ENCODE measurements at places on chromosomes 7 and 10.

- DNase-seq, result no peak
Measured at GRCh38 chr7:90692396-90692795, 96.3 kb downstream of the CDK14 start.

DNA sequence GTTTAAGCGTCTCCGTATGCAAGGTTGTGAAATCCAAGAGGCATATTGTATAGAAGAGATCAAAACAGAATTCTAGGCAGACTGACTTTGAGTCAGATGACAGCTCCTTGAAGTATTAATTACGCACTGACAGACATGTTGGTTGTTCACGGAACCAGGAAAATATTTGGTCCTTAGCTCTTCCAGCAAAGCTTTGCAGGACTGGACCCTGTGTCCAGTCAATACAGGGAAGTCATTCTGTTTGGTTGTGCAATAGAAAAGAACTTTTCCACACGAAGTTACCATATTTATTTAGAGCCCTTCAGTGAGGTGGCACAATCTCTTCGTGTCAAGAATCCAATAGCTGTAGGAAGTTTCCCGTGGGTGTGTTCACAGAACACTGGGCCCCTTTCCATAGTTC lies 205.3 kb downstream of the ARHGAP21 start:
- DNase-seq, result no peak

DNA sequence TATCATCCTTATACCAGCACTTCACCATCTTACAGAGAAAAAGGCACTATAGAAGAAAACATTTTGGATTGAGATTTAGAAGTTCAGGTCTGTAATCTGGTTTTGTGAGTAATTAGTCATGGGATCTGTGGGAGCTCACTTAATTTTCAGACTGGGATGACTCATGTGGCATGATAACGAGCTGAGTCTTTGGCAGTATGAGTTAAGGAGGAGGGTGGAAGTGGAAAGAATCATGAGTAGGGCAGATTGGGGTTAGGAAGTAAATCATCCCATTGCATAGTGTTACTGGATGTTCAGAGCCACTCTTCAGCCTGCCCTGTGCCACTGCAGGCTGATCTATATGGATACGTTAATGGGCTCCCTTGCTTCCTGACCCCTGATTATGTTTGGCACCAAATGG lies 64.9 kb downstream of the ZNF92 start:
- DNase-seq, result no peak

- no peak for DNase-seq
Measured at GRCh38 chr10:3792710-3793219, 7.8 kb upstream of the KLF6 start.
